Fibroblast of lung (primary cell): ENCODE measurements at places on chromosomes 2 and 18. TPM values are rescaled to one million over a fixed set of nuclear protein-coding genes. Genes with fewer than 3 reads are reported as not detected.

The ALPI gene
- total RNA-seq = not detected in 2 replicates

The ARMC9 gene
- total RNA-seq = 60.4 and 153 TPM in 2 replicates

The FER1L5 gene
- total RNA-seq = 0.50 and 0.51 TPM in 2 replicates

The LANCL1 gene
- 32.6 and 56.1 TPM in 2 replicates for total RNA-seq

The STPG4 gene
- total RNA-seq = 0.26 and 0.33 TPM in 2 replicates

The APCDD1 gene
- 4.9 and 17.3 TPM in 2 replicates for total RNA-seq
